Effector CD8-positive, alpha-beta T cell (primary cell): ENCODE measurements at places on chromosomes 6 and 20.

GRCh38 chr20:40565001-40565681 is 123.9 kb downstream of the MAFB start:
- no peak for DNase-seq

- DNase-seq, result peak; percentile 92
Measured at GRCh38 chr6:35468181-35468979, at the start of gene RPL10A. Gene RPL10A, plus strand, starts transcription at chr6:35468401. Its CDS starts 34 bp downstream, at chr6:35468435.

DNA sequence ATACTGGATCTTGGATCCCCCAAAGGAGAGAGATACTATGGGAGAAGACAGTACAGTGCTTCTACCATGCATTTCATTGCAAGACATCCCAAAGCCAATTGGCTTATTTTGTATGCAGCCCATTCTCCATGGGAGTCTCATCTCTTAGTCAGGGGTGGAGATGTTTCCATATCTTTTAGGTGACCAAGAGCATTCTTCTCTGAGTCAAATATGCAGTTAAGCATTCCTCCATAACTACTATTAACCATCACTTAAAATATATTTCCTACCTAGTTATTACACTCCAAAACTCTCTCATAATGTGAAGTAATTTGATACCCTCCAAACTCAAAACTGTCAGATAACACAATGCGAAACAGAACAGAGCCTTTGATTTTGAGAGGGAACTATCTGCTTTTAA is 542.6 kb downstream of the HDGFL1 start:
- DNase-seq, result no peak

DNA sequence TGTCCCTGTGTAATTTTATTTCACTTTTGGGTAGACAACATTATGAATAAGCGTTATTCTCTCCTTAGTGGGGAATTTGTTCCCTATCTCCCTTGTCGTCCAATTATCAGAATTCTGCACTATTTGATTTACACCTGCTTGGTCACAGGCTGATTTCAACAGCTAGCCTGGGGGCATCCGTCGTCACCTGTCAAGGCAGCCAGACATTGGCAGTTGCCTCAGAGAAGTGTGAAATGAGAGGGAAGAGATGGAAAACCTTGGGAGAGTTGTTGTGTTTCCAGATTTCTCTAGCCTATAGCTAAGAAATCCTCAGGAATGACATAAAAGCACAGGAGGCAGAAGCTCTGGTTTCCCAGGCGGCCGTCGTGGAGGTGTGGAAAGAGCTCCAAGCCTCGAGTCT is 891 bp upstream of the GHRH start:
- no peak for DNase-seq

- no peak for DNase-seq
Measured at GRCh38 chr6:148758492-148758891, 11.7 kb downstream of the UST start.

DNA sequence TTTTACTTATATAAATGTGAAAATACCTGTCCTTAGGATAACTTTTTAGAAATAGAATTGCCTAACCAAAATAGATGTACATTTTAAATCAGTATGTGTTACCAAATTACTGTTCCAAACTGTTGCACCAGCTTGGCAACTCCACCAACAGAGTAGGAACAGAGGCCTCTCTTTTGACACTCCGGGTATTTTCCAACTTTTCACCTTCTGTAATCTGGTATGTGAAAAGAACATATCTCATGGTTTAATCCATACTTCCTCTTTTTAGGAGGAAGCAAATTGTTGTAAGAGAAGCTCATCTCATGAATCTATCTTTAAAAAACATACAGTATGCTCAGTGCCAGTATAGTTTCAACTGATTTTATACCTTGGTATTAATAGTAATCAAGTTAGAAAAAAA is 24.9 kb downstream of the RNF144B start:
- no peak for DNase-seq

DNA sequence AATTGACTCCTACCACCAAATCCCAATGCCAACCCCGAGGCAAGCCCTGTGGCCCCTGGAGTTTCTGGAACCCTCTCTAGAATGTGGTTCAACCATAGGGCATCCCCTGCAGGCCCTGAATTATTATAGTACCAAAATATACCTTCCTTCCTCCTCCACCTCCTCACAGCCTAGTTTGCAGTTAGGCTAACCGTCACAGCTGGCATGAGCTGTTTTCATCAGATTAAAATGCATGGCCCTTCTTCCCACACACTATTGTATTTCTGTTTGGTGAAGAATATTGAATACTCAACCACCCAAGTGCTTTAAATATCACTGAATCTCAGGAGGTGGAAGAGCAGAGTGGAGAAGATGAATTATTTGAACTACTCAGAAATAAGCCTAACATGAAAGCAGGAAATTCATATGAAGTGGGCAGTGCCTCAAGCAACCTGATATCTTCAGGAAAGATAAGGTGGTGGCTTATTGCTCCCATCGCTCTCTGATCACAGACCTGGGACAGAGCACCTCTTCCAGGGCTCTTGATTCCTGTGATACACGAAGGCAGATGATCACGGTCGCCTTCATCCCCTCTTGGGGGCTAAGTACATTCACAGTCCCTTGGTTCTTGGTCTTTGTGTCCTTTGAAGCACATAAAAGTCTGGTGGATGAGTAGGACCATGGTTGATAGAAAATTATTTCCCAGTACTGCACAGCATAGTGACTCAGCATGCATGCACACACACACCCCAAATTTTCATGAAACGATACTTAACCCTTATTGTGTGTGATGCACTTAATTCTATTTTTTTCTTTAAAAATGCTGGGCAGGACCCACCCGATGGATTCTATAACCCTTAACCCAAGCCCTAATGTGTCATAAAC is 90.9 kb downstream of the PSMG4 start:
- DNase-seq, result no peak

- no peak for DNase-seq
Measured at GRCh38 chr6:108993876-108994275, 100.8 kb downstream of the SESN1 start.

DNA sequence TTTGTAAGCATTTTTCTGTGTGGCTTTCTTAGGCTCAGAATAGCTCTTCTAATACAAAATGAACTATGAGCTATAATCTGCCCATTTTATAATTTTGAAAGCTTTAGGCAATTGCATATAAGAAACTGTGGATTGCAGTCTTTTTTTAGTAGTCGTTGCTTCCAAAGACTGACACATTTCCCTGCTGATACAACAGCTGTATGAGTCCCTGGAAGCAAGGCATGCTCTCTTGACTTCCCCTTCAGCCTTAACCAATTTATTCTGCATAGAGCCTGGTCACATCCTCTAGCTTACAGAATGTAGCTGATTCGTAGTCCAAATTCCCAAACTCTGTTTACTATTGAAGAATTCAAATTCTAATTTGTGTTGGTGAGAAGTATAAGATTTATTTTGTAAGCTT is 155.3 kb upstream of the EYA4 start:
- no peak for DNase-seq

- DNase-seq, result no peak
Measured at GRCh38 chr6:42251500-42251899, 33.8 kb upstream of the MRPS10 start.

DNA sequence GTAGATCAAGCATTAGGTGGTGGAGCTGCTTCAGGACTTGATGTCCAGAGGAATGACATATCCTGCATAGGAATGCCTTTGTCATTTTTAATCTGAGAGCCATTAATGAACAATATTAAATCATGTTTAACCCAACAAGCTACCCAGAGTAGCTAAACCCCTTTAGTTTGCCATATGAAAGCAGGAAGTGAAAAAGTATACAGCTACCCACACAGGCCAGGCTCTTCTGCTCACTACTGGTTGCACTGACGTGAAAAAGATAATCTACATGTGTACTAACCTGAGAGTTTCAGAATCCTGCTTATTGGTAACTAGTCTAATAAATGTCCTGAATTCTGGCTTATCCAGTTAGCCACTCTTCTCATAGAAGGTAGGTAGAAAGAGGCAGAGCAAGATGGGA is 19.9 kb downstream of the GLYATL3 start:
- DNase-seq, result no peak

DNA sequence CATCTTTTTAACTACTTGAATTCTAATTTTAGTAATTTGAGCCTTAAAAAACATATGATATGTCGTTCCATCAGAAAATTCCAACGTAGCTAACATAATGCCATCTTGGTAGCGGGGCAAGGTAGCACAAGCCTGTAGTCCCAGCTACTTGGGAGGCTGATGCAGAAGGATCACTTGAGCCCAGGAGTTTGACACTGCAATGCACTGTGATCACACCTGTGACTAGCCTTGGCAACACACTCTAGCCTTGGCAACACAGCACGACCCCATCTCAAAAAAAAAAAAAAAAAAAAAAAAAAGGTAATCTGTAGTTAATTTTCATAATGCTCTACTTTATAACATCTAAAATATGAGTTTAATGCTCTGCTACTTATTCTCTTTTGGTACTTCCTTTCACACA is 6.7 kb downstream of the BCLAF1 start:
- DNase-seq, result no peak

- no peak for DNase-seq
Measured at GRCh38 chr6:50962213-50962759, 143.6 kb downstream of the TFAP2B start.

GRCh38 chr20:63355781-63356295 is 5.3 kb downstream of the CHRNA4 start:
- DNase-seq, result no peak

- no peak for DNase-seq
Measured at GRCh38 chr6:51857134-51857533, 230.3 kb downstream of the PKHD1 start.

- no peak for DNase-seq
Measured at GRCh38 chr20:32512047-32512385, 73.1 kb downstream of the NOL4L start.

DNA sequence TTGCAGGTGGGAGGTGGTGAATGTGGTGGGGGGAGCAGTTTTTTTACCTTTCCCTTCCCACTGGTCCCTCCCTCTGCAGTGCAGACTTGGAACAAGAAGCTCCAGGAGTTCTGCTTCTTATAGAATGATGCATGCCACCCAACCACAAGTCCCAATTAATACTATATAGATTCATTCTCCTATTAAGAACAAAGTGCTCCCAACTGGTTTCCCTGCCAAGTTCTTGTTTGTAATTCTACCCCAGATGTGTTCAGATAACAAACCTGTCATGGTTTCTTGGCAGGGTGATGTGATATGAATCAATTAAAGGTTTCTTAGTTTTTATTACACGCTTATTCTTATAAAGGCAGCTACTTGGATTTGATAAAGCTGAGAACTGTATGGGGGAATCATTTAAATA is 23.9 kb downstream of the HDDC2 start:
- no peak for DNase-seq

GRCh38 chr20:51463998-51464397 is 78.5 kb downstream of the NFATC2 start:
- DNase-seq, result no peak

- no peak for DNase-seq
Measured at GRCh38 chr20:42272516-42272915, 654.3 kb upstream of the CHD6 start.

GRCh38 chr20:53149148-53149889 is 177.2 kb downstream of the TSHZ2 start:
- DNase-seq, result no peak

GRCh38 chr6:128511506-128511905 is 8.9 kb downstream of the PTPRK start:
- DNase-seq, result no peak

- no peak for DNase-seq
Measured at GRCh38 chr6:157989541-157990289, 8.1 kb downstream of the SYNJ2 start.

DNA sequence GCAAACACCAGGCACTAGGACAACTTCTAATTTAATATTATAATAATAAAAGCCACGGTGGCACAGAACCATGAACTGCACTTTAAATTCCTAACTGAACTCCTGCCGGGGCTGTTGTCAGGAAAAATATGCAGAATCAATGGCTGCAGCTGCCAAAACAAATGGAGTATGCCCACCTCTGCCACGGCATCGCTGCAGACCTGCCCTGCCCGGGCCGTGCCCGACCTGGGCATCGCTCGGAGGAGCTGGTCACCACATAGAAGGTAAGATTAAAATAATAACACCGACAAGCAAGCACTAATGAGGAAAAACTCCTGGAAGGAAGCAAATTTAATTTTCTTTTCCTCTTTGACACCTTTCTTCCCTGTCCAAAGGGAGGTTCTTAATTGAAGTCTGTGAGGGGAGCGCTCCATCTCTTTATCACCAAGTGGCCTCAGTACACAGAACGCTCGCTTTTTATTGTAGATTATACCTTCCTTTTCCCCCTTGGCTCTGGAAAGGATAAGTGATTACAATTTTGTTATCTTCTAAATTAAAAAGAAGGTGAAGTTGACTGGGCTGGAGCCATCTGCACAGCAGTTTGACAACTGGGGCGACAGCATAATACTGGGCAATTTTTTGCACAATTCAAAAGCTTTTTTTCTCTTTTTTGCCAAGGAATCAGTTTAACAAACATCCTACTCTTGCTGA is 351.3 kb downstream of the ZFAND3 start:
- DNase-seq, result no peak

DNA sequence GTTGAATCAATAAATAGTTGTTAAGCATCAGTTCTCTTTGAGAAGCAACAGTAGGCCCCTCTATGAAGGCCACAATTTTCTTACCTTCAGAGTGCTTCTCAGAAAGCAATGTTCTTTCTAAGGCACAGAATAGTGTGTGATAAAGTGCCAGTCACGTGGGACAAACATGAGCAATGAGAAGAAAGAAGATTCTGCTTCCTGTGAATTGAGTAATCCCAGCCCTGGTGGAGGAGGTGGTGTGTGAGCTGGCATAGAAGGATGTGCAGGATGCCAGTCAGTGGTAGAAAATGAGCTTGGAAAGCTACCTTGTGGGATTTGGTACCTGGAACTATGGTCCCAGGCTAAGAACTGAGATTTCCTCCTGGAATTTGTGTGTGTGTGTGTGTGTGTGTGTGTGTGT is 21.7 kb downstream of the KIZ start:
- DNase-seq, result no peak

- no peak for DNase-seq
Measured at GRCh38 chr20:4082406-4083097, 67.2 kb upstream of the RNF24 start.

- DNase-seq, result no peak
Measured at GRCh38 chr6:142376800-142377496, 75.1 kb downstream of the ADGRG6 start.

DNA sequence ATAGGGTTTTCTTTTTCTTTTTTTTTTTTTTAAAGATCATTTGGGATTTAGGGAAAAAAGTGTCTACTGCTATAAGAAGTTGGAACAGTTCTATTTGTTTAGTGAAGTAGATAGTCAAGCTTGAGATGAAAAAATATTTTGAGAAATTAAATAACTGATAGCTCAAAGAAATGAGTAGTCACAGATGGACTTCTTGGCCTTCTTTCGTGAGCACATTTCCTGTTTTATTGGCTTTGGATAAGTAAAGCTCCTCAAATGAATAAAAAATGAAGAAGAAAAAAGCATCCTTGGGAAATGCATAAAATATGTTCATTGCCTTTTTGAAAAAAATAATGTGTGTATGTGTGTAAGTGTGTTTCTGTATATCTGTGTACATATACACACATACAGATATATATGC is 515.9 kb downstream of the GRIK2 start:
- DNase-seq, result no peak
